Stimulated activated CD4-positive, alpha-beta T cell treated with anti-CD3 and anti-CD28 coated beads, Interleukin-2, amount 100 ng/mL, for 24 hours (primary cell): ENCODE measurements at places on chromosomes 12 and 14.

GRCh38 chr12:41120211-41120610 is 67.9 kb upstream of the PDZRN4 start:
- no peak for DNase-seq

- no peak for DNase-seq
Observed at GRCh38 chr12:131067981-131068851, 114.5 kb downstream of the ADGRD1 start.

DNA sequence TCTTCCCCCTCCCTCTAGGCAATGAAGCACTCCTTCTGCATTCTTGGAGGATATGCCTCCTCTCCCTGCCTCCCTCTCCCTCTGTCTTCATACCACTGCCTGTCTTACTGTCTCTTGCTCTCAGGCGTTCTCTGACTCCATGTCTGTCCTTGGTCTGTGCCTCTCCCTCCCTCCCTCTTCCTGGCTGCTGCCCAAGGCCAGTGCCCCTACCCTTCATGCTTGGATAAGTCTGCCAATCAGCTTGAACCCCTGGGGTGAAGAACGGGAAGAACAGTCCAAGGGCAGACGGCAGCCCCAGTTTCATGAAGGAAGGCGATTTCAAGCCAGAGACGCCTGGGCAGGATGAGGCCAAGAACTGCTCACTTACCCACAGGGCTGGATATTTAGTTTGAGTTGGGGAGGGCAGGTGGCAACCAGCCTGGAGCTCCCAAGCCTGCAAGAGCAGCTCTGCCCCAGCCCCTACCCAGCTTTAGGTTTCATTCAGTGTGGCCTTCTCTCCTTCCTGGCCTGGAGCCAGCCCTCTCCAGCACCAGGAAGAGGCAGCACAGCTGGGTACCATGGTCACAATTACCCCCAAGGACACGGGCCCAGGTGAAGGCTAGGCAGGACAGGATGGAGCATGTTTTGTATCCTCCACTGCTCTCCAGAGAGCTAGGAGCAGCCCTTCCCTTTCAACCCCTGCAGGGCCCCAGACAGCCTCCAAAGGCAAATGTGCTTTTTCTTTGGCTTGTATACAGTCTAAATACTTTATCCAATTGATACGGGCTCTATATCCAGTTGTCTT is 35.8 kb upstream of the LTBP2 start:
- no peak for DNase-seq

DNA sequence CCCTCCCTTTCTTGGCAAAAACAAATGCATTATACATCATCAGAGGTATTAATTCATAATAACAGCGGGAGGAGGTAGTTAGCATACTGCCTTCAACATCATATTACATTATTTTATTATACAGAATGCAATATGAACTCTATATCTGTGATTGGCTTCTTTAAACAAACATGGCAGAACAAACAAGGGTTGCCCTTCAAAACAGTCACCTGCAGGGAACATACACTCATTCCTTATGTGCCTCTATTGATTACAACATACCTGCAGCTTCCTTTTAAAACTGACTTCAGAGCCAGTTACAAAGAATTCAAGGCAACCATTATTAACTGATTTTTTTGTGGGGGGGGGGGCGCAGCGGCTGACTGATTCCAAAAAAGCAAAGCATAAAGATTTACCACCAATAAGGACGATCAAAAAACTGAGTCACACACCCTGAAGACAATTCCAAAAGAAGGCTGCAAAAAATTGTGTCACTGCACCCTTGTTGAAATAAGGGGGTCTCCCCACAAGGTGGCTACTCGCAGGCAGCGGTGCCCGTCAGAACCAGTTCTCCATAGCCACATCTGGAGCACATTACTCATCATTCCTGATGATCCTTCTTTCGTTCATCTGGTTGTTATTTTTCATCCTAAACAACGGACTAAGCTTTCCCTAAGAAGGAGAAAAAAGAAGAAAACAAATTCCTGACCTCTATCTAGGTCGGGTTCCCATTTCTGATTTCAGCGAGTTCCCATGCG is 51.8 kb downstream of the SMUG1 start:
- no peak for DNase-seq

- no peak for DNase-seq
Observed at GRCh38 chr12:88493636-88494035, 86.6 kb downstream of the KITLG start.

- DNase-seq = peak; percentile 31
Observed at GRCh38 chr14:92340931-92341330, 18.0 kb downstream of the SLC24A4 start.

- DNase-seq = no peak
Observed at GRCh38 chr12:3834774-3835173, 38.4 kb downstream of the PARP11 start.

GRCh38 chr14:65703996-65704395 is 291.5 kb downstream of the FUT8 start:
- no peak for DNase-seq

DNA sequence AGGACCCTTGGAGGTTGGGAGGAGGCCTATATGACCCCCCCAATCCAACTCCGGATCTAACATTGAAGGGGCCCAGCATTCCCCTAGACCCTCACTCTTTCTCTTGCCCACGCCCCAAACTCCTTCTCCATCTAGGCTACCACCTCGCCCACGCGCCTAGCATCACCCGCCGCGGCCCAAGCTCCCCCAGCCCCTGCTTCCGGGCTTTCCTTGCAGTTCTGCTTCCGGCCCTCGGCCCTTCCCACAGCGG is 445 bp downstream of the CERS5 start:
- peak; percentile 79 for DNase-seq

- DNase-seq = no peak
Observed at GRCh38 chr14:33184587-33184986, 245.9 kb downstream of the NPAS3 start.

- no peak for DNase-seq
Observed at GRCh38 chr14:89848165-89848564, 106.4 kb downstream of the EFCAB11 start.

DNA sequence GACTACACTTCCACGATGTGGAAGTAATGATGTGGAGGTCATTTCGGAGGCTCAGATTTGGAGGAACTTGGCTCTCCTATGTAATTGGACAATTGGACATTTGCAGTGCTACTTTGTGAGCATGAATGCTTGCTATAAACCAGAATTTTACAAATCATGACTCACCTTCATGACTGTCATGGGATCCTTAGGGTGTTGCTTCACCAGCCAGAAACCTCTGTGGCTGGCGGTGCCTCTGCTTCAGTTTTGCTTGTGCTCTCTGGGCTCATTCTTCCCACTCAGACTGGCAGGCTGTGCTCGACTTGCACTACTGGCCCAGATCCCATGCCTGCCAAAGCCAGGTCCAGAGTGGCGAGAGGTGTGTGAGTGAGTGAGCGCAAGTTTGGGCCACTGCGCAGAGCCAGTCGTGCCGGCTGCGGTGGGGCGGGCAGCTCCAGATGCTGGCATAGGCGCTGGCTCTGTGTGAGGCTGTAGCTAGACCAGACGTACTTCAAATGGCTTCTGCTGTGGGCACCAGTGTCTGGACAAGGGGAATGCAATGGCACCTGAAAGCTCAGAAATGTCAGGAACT is 387.8 kb downstream of the AEBP2 start:
- no peak for DNase-seq

DNA sequence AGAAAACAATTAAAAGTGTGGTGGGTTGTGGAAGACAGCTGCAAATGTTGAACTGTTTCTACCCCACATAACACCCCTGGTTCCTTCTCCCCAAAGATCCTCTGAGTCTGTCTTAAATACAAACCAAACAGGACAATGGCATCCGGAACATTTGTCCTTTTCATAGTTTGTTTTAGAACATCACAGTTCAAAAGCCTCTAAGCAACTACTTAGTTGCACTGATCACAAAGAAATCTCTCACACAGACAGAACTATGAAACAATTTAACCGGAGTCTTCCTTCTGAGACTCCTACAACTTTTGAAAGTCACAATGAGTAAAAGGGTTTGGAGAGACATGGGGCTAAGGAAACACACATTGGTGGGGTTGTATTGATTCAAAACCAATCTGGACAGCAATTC is 125.6 kb downstream of the SLC25A21 start:
- no peak for DNase-seq

DNA sequence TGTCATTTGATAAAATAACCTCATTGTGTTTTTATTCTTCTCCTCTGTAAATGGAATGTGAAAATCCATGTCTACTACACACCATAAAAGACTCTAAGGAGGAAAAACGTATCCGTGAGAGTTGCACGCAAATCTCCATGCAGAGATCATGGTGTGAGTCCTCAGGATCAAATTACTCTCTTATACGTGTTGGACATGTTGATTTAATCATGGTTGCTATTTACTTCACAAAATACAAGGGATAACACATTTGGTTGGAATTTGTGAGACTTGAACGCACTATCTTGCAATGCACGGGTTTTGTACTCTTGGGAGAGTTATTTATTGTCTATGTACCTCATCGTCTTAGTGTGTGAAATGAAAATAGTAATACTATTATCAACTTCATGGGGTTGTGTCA is 128.0 kb upstream of the RASSF8 start:
- no peak for DNase-seq

- DNase-seq = no peak
Observed at GRCh38 chr12:848882-849527, 96.6 kb downstream of the WNK1 start.

- no peak for DNase-seq
Observed at GRCh38 chr12:106861984-106862916, 87.8 kb downstream of the RIC8B start.

GRCh38 chr12:121237415-121237814 is 27.5 kb downstream of the P2RX4 start:
- no peak for DNase-seq

DNA sequence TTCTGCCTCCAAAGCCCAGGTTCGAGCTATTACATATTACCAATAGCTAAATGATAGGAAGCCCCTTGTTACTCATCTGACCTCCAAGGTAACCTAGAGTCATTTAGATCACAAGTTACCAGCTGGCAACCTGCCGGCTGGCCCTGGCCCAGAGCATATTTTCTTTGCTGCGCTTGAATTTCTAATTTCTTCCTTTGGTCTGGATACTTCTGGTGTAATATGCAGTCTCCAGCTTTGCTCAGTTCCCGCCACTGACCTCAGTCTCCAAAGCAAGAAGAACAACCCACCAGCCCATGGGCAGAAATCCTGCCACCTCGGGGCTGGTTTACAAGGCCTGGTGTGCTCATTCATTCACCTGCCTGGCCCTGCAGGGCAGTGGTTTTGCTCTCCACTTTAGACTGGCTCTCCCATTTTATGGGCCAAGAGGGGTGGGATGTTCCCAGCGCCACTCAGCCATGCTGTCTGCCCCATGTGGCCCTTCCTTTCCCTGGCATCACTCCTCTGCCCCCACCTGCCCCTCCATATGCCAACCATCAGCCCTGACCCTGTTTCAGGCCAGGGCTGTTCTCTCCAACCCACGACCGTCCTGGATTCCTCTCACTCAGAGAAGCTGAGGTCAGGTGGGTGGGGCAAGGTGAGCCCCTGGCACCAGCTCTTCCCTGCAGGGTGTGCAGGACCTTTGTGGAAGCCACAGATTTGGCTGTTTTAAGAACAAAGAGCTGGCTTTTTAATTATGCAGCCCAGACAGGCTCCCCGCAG is 76.0 kb downstream of the PRIMA1 start:
- no peak for DNase-seq

GRCh38 chr12:112198120-112198733 is 72.9 kb downstream of the TRAFD1 start:
- peak; percentile 49 for DNase-seq

DNA sequence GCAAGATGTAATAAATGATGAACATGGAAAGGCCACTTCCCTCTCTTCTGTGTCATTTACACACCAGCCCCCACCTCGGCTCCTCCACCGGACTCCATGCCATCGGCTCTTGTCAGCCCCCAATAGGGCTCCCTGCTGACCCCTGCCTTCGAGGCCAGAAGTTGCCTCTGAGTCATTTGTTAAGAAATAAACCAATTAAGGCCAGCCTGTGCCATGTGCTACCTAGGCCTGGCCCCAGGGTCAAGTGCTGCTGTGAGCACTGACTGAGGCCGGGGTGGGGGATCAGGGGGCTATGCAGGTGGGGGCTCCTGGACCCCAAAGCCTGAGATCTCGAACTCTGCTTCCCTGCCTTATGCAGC is 53.2 kb downstream of the TESC start:
- DNase-seq = no peak

- no peak for DNase-seq
Observed at GRCh38 chr12:56220611-56221231, 1.0 kb downstream of the RNF41 start.

DNA sequence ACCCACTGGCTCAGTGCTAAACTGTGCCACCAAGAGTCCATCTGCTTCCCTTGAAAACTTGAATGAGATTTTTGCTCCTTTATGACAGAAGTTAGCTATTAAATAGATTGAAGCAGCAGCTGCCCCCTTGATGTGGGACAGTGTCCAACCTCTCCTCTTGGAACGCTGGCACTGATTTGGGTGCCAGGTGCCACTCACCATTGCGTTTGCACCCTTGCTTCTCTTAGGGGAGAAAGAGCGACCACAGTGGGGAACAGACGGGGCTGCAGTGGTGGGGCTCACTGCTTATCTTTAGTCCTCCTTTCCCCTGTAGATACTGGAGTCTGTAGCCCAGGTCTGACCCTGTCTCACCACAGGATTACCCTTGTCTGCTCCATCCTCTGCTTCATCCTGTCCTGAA is 9.4 kb downstream of the EP400 start:
- no peak for DNase-seq

GRCh38 chr12:123284669-123285068 is 13.0 kb upstream of the CDK2AP1 start:
- no peak for DNase-seq

- DNase-seq = no peak
Observed at GRCh38 chr12:39660101-39660500, 40.5 kb upstream of the ABCD2 start.

DNA sequence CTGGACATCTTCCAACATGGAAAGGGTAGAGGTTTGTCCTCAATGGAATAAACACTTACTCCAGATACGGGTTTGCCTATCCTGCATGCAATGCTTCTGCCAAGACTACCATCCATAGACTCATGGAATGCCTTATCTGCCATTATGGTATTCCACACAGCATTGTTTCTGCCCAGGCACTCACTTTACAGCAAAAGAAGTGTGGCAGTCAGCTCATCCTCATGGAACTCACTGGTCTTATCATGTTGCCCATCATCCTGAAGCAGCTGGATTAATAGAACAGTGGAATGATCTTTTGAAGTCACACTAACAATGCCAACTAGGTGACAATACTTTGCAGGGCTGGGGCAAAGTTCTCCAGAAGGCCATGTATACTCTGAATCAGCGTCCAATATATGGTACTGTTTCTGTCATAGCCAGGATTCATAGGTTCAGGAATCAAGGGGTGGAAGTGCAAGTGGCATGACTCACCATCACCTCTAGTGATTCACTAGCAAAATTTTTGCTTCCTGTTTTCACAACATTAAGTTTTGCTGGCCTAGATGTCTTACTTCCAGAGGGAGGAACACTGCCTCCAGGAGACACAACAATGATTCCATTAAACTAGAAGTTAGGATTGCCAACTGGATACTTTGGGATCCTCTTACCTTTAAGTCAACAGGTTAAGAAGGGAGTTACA is 140.4 kb downstream of the SLC35F4 start:
- DNase-seq = no peak

- DNase-seq = no peak
Observed at GRCh38 chr14:104394409-104394851, 185.1 kb upstream of the C14orf180 start.

GRCh38 chr12:9636150-9636850 is 28.6 kb upstream of the KLRB1 start:
- DNase-seq = no peak

GRCh38 chr12:119700078-119700477 is 32.1 kb downstream of the PRKAB1 start:
- no peak for DNase-seq
